AG08396 (cell line): ENCODE measurements at places on chromosomes 13 and 19.

- DNase-seq = no peak
Observed at GRCh38 chr19:40947573-40947972, 43.5 kb upstream of the CYP2B6 start.

DNA sequence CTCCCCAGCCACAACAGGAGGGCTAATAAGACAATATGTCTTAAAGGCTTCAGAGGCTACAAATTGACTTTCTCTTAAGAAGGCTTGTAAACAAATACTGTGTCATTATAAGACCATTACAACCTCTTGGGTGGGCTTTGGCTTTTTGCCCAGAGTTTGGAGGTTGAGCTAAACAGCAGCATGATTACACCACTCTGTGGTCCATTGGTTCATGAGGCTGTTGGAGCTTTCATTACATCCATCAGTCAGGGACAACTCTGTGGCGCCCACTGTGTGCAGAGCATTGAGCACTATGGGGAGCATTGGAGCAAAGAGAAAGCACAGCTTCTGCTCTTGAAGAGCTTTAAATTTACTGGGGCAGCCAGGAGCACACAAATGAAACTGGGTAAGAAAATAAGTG is 75.9 kb downstream of the TNFSF11 start:
- no peak for DNase-seq

DNA sequence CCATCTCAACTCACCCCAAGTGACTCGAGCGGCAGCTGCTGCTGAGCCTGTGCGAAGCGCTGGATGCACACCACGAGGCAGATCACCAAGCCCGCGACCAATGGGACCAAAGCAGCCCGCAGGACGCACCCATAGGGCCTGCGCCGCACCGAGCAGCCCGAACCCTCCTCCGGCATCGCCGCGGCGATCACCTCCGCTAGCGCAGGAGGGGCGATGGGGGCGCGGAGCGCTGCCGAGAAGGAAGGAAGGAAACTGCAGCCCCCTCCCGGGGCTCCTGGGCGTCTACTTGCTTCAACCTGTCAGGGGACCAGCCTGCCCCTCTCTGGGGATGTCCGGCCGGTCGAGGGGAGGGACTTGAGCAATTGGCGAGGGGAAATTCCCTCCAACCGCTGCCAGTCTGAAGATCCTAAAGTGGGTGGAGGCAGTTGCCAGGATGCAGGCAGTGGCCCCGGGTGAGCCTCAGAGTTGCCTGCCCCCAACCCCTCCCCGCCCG is at the start of gene CD70:
TSS of gene CD70 (minus strand) at position 324 of the 493 bp plus-strand sequence. CDS start at position 176, 148 bp downstream.
- DNase-seq = peak; percentile 20

DNA sequence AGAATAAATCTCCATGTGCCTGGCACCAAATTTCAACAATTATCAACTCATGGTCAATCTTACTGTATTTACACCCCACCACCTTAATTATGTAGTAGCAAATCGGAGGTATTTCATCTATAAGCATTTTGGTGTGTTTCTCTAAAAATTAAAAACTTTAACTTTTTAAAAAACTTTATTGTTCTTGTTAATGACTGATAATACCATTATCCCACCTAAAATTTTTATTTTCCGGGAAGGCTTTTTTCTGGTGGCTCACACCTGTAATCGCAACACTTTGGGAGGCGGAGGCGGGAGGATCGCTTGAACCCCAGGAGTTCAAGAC is 453 bp upstream of the PDCD2L start:
- no peak for DNase-seq

DNA sequence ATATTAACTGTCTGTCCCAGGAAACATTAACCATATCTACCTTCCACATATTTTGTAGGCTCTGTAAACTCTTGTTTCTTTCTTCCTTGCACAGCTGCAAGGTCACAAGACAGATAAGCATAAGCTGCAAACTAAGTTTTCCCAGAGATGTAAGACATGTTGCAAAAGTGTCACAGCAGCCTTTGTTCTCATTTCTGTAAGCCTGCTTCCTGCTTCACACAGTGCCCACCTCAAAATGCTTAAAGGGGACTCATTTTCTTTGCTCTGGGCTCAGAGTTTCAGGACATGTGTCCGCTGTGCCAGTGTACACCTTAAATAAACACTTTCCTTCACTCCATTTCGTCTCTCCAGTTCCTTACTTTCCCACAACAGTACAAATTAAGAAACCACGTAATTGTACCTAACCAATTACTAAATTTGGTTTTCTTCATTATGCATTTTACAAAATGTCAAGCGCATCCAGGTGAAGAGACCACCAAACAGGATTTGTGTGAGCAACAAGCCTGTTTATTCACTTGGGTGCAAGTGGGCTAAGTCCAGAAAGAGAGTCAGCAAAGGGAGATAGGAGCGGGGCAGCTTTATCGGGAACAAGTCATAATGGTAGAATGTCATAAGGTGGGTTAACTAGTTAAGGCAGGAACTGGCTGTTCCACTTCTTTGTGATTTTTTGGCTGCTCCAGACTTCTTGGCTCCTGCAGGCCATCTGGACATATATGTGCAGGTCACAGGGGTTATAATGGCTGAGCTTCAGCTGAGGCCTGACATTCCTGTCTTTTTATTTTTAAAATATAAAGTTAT is 12.7 kb upstream of the ZNF431 start:
- no peak for DNase-seq

- DNase-seq = no peak
Observed at GRCh38 chr19:585551-586110, 4.0 kb upstream of the HCN2 start.

DNA sequence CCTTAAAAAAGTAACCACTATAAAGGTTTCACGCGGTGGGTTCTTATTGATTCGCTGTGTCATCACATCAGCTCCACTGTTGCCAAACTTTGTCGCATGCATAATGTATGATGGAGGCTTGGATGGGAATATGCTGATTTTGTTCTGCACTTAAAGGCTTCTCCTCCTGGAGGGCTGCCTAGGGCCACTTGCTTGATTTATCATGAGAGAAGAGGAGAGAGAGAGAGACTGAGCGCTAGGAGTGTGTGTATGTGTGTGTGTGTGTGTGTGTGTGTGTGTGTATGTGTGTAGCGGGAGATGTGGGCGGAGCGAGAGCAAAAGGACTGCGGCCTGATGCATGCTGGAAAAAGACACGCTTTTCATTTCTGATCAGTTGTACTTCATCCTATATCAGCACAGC is 30.6 kb downstream of the FGF9 start:
- no peak for DNase-seq

DNA sequence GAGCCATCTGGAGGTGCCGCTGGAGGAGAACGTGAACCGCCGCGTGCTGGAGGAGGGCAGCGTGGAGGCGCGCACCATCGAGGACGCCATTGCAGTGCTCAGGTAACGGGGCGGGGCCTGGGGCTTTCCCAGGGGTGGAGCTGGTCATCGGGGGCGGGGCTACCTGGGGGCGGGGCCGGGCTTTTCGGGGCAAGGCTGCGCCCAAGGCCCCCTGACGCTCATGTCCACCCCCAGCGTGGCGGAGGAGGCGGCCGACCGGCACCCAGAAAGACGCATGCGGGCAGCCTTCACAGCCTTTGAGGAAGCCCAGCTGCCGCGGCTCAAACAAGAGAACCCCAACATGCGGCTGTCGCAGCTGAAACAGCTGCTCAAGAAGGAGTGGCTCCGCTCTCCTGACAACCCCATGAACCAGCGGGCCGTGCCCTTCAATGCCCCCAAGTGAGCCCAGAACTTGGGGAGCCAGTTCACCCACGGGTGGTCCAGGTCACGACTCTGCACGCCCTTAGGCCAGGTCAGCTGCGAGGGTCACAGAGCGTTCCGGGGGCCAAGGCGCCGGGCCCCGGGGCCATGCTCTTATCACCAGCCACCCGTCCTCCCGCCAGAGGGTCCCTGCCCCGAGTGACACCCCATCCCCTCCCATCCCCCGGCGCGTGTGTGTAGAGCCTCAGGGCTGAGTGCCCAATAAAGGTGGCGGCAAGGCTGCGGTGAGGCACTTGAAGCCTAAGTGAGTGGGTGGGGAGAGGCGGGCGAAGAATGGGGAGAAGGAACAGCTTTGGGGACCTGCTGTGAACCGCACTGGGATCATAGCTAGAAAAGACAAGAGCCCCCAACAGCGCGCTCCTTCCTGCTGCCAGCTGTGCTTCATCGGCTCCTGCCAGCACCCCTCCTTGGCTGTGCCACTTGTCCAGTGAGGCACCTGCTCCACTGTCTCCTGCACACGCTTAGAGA is 10.7 kb downstream of the CCDC124 start:
- peak; percentile 2 for DNase-seq

- DNase-seq = peak; percentile 89
Observed at GRCh38 chr19:49056101-49056901, 1.2 kb downstream of the CGB7 start.

DNA sequence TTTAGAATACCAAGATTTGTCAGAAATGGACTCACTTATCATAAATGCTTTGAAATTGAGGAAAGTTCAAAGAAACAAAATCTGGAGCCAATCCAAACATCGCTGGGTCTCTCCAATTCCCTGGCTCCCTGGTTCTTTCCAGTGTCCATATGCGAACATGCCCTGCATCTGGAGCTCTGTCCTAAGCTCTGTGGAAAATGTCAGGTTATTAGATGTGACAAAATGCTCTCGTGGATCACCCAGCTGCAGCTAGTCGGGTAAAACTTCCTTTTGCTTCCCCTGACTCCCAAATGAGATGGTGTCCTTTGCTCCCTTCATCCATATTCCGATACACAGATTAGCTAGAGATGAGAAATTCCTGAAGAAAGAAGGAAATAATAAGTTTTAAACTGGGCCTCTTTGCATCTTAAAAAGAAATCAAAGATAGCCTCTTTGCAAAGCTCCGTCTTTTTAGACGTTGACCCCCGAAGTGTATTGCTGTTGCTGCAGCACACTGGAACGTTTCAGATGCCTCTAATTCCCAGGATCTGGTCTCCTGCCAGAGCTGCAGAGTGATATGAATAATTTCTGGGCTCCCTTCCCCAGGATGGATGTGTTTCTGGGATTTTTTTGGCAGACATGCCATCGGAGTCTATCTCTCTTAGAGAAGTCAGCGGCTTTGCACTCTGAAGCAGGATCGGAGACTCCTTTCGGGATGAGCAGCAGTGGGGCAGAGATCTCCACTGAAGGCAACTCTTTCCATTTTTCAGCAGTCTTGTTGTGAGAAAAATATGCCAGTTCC is 102.9 kb downstream of the TEX26 start:
- DNase-seq = peak; percentile 20
